ENCODE measurements at places on chromosomes 2 and 18.

DNA sequence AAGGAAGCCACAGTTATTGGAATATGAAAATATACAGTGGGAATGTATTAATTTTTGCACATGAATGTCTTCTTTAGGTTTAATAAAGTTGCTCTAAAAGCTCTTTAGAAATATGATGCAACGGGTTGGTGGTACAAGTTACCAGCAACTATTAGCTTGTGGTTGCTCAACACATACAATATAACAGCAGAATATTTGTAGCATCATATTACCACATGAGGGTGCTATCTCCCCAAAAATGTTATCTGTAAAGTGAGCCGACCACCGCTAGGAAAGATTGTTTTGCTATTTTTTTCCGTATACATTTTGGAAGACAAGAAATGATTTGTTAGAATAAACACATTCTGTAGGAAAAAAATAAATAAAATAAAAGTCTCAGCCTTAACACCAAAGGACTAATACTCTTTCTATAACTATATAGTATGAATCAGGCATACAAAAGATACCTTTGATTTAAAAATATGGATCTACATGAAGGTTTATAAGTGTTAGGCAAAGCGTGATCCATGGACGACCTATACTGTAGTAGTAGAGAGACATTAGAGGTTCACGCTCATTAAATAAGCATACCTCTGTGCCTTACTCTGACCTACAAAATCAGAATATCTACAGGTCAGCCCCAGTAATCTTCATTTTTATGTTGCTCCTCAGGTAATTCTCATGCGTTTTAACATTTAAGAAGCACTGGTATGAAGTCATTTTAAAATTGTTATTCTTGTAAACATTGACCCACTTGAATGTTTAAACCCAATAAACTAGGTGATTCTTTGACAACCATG, 1110.6 kb upstream of the ACVR2A start:
- peak; percentile 65 for DNase-seq

- DNase-seq, result peak; percentile 14
Measured at GRCh38 chr2:176931588-176932563, 280.7 kb upstream of the HNRNPA3 start.

DNA sequence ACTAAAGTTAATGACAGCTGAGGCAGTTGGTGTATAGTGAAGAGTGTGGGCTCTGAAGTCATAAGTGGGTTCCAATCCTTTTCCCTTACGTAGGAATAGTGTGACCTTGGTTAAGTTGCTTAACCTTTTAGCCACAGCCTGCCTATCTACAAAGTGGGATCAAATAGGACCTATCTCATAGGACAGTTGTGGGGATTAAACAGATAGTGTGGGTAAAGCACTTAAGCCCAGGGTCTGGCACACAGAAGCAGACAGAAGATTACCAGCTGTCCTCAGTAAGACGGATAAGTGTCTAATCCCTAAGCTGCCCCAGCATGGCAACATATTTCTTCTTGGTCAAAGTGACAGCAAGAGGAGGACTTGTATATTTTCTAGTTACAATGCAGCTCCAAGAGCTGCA, 28.2 kb downstream of the UBE2F start:
- DNase-seq, result peak; percentile 76

GRCh38 chr2:85246348-85246747, 81.4 kb downstream of the TGOLN2 start:
- DNase-seq, result peak; percentile 96

- DNase-seq, result no peak
Measured at GRCh38 chr2:189109921-189110397, 69.6 kb downstream of the COL5A2 start.

GRCh38 chr18:9088252-9088651, 14.2 kb upstream of the NDUFV2 start:
- no peak for DNase-seq

- DNase-seq, result no peak
Measured at GRCh38 chr18:55509631-55510324, 78.2 kb downstream of the TCF4 start.

GRCh38 chr2:31244101-31244500, 10.1 kb downstream of the EHD3 start:
- DNase-seq, result no peak

DNA sequence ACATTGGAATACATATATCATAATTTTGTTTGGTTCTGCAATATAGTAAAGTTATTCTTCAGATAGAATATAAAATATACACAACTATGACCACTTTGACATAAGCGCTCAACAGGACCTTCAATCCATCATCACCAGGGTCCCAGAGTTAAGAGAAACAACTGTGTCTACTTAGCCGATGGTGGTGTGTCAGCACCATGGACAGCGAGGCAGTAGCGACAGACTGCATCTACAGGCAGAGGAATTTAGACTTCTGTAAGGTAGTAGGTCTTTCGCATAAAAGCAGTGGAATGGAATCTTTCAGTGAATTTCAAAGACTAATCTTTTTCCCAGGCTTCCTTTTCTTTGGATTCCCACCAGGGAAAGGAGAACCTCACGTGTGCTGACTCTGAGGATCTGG, 20.5 kb upstream of the LRPPRC start:
- no peak for DNase-seq

DNA sequence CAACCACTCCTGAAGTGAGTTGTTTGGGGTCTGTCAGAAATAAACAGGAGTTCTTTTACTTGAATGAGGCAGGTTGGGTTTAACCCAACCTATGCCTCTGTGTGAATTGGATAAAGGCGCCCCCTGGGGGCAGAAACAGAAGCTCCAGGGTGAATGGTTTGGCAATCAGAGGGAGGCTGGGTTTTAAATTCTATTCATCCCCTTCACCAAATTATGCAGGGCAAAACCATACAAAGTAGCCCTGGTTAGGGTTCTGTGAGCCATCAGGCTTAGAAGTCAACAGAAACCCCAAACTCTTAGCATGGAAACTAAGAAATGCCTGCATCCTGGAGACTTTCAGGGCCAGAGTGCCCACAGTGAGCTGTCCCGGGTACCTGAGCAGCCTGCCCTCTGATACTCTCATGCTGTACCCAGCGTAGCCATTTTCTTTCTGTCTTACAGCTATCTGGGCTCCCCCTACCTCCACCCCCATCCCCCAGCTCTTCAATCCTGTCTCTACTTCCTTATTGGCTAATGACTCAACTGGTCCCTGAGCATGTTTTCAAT, 241.5 kb downstream of the ICOS start:
- no peak for DNase-seq

DNA sequence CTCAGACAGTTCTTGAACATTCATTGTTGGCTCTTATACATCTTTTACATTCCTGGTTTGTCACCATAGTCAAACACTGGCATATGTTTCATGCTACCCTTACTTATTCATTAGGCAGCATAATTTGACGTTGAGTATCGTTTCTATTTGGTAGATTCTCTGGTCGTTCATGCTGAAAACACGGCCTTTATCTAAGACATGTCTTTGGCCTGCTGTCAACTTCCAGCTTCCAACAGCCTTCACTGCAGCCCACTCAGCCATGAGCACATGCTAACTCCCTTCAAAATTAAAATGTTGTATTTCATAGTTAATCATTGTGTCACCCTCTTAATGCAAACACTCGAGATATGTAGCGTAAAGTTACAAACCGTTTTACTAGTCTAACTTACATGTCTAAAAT, 493.0 kb upstream of the NRP2 start:
- DNase-seq, result no peak

DNA sequence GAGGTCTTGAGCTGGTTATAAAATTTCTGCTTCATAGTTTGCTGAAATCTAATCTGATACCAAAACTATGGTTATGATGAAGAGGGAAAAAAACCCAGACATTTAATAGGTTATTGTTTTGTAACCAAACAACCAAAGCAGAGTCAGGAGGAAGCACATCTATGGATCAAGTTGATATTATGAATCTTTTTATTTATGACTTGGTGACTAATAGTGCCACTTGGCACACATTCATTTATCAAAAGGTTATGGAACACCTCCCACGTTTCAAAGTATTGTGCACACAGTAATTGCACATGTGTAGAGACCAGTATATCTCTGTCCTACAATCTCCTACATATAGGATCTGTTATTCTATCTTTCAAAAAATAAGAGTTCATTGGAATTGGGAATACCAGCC, 93.0 kb downstream of the DPP4 start:
- DNase-seq, result no peak

DNA sequence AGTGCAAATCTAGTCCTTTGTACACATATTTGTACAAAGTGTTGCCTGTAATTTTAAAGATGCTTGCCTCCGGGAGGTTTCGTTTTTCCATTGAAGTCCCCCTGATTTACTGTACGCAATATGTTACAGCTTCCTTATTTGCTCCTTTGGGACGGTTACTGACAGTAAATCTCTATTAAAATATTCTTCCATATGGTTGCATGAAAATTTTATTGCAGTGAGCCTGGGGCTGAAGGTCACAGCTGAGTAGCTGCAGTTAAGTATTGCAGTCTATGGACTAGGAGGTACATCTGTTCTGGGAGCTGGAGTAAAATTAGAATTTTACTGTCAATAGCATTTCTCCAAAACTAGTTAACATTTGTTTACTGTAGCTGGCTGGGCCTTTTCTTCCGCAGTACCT, 119.2 kb downstream of the ETAA1 start:
- DNase-seq, result peak; percentile 77

DNA sequence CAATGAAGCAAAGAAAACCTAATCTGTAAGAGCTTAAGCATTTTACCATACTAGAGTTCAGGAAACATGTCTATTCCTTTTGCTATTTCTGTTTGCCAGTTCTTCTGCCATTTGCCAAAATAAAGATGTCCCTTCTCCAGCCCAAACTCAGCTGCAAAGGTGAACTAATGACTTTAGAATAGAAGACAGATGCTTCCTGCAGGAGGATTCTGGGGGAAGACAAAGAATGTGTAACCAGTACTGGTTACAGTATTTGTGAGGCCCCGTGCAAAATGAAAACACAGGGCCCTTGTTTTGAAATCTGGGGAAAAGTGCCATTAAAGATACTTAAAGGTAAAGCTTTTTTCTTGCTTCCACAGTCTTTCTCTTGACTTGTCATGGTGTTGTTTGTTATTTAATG, 34.3 kb upstream of the MTX2 start:
- no peak for DNase-seq

- DNase-seq, result no peak
Measured at GRCh38 chr2:173290518-173290917, 64.2 kb upstream of the CDCA7 start.

- no peak for DNase-seq
Measured at GRCh38 chr18:73638709-73639108, 508.9 kb downstream of the FBXO15 start.

DNA sequence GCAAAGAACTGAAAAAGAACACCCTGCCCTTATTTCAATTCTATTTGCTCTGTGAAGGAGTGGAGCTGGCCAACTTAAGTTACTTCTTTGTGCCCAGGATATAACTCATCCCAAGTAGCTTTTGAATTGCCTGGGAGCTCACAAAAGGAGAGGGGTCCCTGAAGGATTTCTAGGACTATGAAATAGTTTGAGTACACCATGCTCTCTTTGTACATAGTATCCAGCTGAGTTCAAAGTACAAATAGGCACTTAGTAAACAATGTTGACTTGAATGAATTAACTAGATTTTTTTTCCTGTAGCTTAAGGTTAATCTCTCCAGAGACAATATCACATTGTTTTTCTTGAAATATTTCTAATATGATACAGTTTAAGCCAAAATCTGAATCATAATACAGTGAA, 47.7 kb downstream of the ZC3H15 start:
- no peak for DNase-seq

DNA sequence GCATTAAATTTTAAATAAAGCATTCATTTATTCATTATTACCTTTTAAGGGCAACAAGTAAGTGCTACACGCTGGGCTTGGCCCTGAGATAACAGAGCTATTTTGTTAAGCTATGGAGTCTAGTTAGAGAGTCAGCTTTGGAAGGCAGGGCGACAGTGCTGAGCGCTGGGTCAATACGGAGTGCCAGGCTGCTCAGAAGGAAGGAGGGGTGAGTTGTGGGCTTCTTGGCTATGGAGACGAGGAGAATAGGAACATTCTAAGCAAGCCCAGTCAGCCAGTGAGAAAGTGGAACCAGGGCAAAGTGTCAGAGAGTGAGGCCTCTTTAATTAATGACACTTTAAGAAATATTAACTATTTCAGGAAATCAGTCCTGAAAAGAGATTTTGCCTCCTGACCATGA, 288.4 kb downstream of the LRRTM1 start:
- no peak for DNase-seq

GRCh38 chr18:12393998-12394397, 13.7 kb upstream of the PRELID3A start:
- no peak for DNase-seq

GRCh38 chr2:240857039-240858008, 11.3 kb upstream of the AGXT start:
- DNase-seq, result peak; percentile 96

GRCh38 chr2:228503731-228504130, 322.2 kb upstream of the SPHKAP start:
- DNase-seq, result no peak

DNA sequence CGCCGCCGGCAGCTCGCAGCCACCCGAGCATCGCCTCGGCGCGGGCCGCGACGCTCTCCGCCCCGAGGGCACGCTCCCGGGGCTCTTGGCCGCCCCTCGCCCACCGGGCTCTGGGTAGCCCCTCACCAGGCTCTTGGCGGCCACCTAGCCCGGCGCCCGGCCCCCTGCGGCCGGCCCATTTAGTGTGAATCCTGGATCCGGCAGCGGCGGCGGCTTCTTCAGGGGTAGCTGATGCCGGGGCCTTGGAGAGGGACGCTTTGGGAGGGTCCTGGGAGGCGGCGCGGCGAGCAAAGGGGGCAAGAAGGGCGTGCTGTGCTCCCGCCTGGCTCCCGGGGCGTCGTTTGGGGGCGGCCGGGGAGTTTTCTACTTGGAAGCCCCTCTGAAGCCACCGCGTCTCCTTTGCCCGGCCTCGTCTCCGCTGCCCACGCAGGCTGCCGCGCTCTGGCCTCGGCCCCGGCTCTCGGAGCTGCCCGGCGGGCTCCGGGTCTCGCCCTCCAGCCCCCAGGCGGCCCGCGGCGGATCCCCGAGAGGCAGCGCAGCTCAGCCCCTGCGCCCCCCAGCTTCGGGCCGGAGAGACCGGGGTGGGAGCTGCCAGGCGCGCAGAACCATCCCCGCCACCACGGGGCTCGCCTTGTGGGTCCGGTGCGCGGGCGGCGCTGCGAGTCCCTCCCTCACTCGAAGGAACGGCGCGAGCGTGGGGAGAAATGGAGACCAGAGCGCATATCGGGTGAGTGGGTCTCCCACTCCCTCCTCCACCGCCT, 509 bp downstream of the PIEZO2 start:
- peak; percentile 25 for DNase-seq

GRCh38 chr2:125227843-125228392, 1202.8 kb downstream of the CNTNAP5 start:
- DNase-seq, result no peak

DNA sequence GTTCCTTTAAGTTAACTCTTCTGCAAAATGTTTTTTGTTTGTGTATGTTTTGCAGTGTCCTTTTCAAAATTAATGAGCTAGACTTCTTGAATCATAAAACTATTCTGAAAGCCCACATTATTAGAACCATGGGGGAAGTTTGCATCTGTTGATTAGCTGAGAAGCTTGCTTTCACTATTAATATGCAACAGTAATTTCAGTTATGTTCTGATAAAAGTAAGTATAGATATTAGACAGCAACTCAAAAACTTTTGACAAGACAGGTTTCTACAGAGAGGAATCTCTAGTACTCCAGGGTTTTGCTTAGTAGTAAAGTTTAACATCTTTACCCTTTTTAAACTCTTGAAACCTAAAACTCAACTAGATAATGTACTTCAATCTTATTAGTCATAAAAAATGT, 147.8 kb downstream of the UBE2E3 start:
- DNase-seq, result no peak

- no peak for DNase-seq
Measured at GRCh38 chr2:240974771-240975572, 23.4 kb upstream of the SNED1 start.

All from NCI-H524 (cell line).